LHCN-M2 (cell line): ENCODE measurements at places on chromosomes 6 and 20.

DNA sequence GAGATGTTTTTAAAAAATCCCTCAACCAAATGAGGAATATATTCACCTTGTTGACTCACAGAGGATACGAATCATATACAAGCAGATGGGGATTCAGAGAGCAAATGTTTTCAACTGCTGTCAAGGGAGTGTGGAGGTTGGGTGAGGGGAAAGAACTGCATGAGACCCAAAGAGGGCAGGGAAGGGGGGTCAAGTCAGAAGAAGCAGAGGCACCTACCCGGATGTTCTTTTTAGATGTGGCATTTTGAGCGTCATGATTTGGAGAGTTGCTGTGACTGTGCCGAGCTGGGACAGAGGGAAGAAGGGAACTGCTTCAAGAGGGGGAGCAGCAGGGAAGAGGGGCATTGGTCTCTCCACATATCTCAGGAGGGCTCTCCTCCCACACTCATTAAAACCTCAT, 191.3 kb upstream of the PROKR2 start:
- no peak for DNase-seq

DNA sequence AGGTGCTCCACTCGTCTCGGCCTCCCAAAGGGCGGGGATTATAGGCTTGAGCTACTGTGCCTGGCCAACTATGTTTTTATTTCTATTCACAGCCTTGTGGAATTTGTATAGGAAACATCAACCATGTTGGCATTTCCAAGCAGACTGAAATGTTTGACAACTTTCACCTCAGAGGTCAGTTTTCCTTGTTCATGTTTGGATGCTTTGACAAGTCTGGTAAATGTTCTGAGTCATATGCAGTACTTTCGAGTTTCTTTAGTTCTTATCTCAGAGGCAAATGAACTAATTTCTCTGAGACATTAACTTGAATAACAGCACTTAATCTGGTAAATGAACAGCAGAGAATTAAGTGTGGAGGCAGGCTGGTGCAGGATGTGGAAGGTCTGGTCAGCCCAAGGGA, 373.4 kb upstream of the SYNCRIP start:
- DNase-seq: no peak

GRCh38 chr20:36736451-36737182, 9.3 kb downstream of the NDRG3 start:
- no peak for DNase-seq

DNA sequence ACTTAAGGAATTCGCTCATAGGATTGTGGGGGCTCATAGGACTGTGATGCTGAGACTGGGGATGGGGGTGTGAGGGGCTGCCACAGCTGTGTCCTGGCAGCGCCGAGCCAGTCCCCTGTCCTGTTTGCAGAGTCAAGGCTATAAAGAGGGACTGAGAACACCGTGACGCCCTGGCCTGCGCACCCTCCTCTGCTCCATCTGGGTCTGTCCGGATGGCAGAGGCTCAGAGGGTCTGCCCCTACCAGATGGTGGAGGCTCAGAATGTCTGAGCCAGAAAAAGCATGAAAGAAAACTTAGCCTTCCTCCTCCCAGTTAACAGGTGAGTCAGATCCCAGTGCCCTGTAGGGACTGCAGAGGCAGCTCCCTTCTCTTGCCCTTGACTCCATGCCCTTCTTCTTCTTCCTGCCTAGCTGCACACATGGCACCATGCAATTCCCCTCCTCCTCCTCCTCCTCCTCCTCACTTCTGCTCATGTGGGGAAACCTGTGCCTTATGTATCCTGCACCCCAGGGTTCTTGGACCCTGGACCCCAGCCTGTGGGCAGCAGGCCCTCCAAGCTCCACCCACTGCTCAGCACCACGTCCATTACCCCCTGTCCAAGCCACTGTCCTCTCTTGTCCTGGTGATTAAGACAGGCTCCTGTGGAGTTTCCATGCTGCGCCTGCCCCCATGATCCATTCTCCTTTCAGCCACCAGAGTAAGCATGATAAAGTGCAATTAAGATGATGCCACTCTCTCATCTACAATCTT, 410.0 kb upstream of the SULF2 start:
- no peak for DNase-seq

DNA sequence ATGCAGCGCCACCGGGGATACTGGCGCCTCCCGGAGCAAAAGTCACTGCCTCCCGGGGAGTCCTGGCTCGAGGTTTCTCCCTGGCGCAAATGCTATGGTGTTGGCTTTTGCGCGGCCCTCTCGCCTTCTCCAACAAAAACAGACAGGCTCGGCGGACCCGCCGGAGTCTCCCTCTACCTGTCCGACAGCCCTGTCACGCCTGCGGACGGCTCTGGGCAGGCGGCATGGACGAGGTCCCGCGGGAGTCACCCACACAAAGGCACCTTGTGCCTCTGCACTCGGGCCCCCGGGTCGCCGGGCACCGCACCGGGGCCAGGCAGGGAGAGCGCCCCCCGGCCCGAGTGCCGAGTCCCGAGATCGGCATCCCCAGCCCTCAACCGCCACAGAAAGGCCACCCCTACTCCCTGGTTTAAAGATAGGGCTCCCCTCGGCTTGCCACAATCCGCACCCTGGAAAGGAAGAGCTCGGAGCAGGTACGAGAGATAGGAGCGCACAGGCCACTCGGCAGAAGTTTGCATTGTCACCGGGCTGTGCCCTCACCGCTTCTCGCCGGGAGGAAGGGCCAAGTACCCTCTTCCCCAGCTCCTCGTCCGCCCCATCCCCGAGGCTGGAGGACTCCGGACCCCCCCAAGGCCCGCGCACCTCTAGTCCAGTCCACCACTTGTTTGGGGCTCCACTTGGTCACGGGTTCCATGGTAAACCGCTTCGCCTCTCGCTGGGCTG, 903 bp downstream of the CNKSR3 start:
- DNase-seq: peak; percentile 28

DNA sequence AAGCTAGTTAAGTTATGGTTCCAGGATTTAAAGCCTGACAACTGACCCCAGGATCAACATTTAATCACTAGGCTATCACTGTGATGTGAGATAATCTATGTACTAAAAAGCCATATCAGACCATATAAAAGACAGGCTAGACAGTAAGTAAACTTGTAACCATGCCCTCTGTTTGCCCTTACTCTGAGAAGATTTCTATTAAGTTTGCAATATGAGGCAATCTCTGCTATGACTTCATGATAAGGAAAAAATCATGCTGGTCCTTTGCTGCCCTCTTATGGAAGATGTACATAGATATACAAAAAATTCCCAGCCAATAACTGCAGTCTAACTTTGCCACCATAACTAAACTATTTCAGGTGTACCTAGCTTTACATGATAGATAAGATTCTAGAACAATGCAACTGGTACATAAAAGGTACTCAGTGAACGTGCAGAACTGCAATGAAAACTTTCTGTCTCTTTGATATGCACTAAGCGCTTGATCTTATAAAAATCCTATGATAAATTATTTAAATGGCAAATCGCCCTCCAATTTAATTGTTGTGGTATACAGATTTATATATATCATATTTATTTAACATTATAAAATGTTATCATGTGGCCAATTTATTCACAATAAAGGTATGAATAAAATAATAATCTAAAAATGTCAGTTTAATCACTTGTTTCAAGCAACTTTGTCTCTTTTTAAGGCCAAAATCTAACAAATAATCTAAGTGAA, 70.5 kb downstream of the FAM217A start:
- peak; percentile 75 for DNase-seq

DNA sequence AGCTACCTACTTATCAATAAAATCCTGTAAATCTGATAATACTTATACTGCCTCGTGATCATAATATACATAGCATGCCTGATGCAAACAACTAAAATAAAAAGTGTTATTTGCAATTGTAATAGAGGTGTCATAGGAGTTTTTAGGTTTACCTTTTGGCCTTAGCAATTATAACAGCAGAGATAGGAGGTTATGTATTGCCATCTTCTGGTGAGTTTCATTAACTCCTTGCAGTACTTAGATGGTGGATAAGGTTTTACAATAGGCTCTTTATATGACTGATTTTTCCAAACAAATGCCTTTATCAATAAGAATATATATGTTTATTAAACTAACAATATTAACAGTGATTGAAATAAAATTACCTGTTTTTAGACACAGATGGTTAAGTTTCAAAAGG, 27.8 kb upstream of the MYCT1 start:
- DNase-seq: peak; percentile 27

DNA sequence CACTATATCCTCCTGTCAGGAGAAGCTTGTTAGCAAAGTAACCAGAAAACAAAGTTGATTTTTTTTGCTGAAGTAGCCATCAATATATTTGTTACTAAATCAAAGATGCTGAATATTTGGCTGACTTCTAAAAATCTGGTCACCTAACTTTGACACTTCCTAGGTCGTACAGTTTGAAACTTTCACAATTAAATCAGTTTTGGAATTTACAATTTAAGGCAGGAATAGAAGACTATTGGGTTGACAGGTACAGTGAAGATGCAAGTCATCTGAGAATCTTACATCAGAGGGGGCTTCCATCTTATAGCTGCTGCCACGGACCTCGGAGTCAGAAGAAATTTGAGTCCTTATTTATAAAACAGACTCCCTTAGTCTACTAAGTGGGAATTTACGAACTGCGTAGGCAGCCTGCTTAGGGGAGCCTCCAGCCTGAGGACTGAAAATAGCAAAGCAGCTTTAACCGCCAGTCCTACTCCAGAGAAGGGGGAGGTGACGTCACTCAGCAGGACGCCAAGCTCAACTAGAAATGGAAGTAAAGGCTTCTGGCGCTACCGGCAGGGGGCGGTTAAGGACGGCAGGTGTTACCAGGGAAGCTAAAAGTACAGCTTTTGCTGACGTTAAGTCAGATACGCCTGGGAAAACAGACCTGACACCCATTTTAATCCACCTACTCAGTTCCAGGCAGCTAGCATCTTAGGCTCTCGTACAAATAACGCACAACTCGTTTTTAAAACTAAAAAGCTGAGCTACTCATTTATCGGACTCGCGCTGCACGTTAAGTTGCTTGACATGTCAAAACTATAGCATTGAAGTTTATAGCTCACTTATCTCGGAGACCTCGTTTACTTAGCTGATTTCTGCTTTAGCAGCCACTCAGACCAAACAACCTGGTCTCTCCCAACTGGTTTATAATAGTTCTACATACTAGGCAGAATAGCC, 61.1 kb upstream of the HFE start:
- DNase-seq: peak; percentile 95

- DNase-seq: no peak
Measured at GRCh38 chr6:167137881-167138280, 15.0 kb downstream of the CCR6 start.

GRCh38 chr20:4605166-4605565, 116.5 kb upstream of the PRND start:
- DNase-seq: no peak

DNA sequence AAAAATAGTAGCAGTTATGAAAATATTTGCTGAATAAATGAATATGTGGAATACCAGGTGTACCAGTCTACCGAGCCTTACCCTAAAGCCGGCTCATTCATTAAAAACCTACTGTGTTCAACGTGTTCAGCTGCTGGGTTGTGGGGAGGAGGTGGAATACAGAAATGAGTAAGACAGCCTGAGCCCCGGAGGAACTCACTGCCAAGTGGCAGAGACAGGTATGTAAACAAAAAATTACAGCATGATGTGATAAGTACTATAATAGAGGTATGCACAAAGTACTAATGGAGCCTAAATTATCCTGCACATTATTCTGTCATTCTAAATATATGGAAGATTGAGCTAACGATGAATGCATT, 6.8 kb upstream of the ADTRP start:
- no peak for DNase-seq

DNA sequence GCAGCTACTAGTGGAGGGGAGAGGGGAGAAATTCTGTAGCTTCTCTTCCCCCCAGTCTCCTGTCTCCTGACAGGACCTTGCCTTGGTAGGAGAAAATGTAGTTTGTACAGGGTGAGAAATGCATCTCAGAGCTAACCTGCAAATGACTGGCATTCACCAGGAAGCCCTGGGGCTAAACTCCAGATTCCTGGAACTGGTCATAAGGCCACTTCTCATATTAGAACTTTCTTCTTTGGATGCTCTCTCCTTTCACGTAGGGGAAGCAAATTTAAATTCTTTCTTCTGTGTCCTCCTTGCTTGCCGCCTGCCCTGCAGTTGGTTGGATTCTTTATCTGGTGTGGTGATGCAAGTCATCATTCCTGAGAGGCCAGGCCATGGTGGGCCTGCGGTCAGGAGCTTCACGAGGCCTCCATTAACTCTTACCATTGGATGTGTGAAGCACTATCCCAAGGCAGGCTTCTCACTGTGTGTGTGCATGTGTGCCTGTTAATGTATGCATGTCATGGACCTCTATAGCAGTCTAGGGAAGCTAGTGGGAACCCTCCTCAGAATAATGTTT, 182.0 kb downstream of the PHF3 start:
- no peak for DNase-seq

- DNase-seq: peak; percentile 62
Measured at GRCh38 chr6:45930420-45931040, 85.1 kb downstream of the CLIC5 start.

DNA sequence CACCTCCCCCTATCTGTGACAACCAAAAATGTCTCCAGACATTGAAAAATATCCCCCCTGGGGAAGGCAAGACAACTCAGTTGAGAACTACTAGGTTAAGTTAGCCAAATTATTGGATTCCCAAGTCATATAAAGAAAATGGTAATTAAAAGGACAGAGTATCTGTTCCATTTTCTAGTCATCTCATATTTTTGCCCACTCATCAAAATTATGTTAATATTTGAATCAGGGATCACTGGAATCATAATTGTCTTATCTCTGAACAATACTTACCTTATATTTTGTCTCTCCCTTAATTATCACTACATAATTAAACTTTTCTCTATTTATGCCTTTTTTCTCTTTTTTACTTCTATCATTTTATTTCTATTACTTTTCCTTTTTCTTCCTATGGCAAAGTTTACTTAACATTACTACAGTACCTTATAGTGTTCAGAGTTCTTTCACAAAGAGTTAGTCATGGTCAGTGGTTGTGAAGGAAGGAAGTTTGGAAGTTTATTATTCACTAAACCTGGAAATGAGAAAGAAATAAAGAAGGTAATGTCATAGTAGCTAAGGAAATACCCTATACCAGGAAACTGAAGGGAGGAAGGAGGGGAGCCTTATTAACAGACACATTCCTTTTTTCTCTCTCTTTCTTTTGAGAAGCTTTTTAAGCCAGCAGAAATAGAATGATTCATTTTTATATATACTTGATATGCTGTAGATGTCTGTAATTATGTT, 332.9 kb downstream of the COL12A1 start:
- no peak for DNase-seq

DNA sequence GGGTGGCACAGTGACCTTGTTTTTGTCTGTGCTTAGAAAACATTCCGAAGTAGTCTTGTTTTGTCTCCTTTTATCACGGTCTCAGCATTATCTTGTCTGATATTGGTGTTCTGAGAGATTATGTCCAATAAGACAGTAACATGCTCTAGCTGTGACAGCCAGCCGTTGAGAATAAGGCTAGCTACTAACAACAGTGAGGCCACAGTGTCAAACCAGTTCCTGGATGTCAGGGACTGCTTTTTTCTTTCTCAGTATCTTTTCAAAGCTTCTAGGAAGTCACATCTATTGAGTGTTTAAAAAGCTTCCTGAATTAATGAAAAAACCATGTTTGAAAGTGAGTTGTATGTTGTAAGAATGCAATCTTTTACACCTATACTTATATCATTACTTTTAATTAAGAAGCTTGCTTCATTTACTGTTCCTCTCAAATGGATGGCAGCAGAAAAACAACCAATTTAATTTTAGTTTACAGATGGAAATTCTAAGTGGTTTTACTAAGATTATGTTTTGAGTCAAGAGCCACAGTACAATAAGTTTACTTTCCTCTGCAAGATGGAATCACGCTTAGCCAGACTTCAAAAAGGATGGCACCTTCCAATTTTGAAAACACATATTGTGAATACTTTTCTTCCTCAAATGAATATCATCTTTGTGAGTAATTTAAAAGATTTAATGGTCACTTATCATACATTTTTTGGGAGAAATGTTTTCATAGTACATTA, 53.1 kb downstream of the MAP3K7 start:
- no peak for DNase-seq
